Dermis microvascular lymphatic vessel endothelial cell (primary cell): ENCODE measurements at places on chromosomes 5 and 9. TPM values are rescaled to one million over a fixed set of nuclear protein-coding genes. Genes with fewer than 3 reads are reported as not detected.

The TRIM52 gene
- 3.3 and 5.8 TPM in 2 replicates for total RNA-seq

The C5 gene
- total RNA-seq: 1.5 and 1.6 TPM in 2 replicates

The EGFL7 gene
- 330 and 460 TPM in 2 replicates for total RNA-seq

The SH3RF2 gene
- total RNA-seq: 0.13 TPM in 1 of 2 replicates, not detected in the other

The MAPKAP1 gene
- total RNA-seq: 44.9 and 55.9 TPM in 2 replicates

The SAXO1 gene
- not detected in 2 replicates for total RNA-seq

DNA sequence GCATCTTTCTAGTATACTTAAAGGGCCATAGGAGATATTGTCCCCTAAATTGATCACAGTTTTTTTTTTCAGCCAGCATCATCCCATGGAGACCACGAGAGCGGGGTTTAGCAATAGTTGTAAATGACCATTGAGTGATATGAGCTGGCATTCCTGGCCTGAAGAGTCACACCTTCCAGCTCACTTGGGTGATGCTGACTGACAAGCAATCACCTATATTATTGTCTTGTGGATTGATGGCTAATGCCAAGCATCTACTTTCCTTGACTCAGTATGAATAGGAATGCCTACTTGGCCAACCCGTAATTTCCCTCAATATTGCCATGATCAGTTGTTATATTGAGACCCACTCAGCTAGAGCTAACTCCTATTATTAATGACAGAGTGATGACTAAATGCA lies 70.5 kb downstream of the ADAMTSL1 start:
- no peak for DNase-seq

DNA sequence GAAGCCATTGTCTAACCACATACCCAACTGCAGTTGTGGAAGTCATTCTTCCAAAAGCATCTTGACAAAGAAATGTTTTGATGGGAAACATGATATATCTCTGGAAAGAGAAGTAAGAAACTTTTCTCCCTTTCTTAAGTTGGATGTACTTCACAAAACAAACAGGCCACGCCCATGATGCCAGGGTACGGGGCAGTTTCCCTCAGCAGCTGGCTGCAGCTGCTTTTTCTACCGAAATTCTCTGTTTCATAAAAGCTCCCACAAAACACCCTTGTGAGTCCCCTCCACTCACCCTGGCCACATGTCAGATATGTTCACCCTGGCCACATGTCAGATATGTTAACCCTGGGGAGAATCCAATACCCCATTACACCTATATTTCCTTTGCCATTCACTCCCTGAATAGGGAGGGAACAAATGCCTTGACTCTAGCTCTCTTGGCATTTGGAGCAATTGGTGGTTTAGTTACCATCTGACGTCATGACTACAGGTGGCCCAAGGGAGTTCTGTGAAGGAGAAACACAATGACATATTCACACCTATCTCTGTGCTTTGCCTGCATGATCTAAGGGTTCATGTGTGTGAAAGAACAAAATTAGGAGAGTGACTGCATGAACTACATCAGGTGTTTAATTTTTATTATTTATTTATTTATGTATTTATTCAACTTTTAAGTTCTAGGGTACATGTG lies 103.0 kb downstream of the AOPEP start:
- DNase-seq: no peak

DNA sequence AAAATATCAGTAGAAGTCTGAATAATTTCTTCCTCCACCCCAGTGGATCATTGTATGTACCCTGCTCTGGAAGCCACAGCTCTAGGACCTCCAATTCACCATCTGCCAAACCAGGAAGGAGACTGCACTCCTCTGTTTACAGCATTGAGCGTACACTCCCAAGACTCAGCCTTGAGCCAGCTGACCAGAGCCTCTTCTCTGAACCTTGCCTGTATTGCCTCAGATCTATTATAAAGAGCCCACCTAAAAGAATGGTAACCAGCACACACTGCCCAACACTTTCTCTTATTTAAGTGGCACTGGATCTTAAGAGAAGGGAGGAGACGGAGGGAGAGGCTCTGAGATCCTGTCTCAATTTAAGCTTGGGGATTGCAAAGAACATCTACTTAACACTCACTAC lies 217.8 kb upstream of the RASEF start:
- peak; percentile 16 for DNase-seq

DNA sequence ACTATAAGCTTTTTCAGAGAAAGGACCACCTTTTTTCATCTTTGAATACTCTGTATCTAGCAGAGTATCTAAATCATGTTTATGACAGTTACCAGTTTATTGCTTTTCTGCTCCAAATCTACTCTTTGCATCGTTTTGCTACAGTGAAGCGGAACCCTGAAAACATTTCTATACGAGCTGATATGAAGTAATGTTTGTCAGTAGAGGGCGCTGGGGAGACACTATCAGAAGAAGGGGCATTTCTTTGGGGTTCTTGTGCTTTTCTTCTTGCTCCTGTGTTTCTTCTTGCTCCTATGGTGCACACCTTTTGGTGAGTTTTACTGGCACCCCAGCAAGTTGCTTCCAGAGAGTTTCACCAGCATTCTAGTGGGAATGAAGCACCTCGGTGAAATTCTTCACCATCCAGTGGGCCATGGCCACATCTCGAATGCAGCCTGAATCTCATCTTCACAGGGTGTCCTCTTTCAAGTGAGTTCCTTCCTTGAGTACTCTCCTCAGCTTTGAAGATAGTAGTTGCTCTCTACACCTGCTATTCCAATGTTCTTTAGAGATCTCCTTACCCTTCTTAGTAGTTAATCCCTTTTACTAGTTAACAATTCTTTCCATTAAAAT lies 98.4 kb downstream of the FGF1 start:
- DNase-seq: peak; percentile 66

GRCh38 chr5:95861221-95861863 lies 38.8 kb upstream of the GLRX start:
- peak; percentile 88 for DNase-seq

DNA sequence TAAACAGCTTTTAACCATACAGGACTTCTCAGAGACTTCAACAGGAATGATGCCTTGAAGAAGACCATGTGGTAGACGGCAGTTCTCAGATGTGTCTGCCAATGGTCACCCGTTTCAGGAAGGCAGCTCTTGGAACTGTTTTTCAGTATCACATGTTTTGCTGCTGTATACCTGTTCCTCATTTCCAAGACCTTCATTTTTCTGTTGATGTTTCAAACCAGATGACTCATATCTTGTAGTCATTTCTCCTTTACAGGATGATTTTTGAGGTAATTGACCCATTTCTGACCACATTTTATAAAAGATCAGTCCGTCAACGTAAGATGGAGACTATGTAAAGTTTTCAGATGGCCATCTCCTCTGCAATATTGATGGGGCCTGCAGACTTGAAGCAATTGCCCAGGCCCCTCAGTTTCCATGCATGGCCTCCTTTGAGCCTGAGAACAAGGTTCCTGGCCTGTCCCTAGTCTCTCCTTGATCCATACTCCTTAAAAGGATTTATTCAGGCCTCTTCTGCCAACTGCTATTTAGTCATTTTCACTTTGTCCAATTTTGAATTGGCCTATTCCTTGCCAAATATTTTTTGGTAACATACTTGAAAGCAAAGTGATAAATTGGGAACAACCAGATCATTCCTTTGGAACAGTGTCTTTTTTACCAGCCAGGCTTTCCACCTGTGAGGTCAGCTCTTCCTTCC lies 128.6 kb downstream of the PDZD2 start:
- no peak for DNase-seq

DNA sequence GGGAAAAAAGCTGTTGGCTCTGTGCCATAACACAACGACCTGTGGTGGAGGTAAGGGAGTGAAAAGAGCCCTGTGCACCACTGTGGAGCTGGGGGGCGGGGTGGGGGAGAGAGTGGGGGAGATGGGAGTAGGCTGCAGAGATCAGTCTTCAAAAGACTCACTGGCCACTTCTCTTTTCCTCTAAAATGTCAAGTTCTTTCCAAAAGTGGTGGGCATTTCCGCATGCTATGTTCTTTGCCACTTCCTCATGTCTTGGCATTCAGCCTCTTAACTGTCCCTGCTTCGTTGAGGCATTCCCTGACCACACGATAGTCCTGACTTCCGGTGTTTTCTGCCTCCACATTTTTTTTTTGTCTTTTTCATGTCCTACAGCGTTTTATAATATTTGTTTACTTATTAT lies 2.4 kb upstream of the PPP2R2B start:
- DNase-seq: no peak

- no peak for DNase-seq
These were observed 9.9 kb upstream of the GRHPR start for GRCh38 chr9:37412431-37413151.

DNA sequence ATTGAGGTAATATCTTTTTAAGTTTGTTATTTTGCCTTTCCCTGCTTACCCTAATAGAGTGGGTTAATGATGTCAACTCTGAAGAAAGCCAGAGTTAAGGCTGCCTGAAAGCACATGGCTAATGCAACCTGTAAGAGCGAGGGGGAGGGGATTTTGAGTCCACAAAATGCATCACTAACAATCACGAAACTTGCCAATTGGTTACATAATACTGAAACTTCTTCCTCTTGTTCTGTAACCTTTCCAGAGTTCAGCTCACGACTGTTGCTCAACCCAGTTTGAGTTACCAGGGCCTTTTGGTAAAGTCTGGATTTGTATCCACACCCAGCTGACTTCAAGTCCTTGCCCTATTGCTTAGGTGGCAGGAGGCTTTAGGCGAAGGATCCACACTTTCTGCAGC lies 308.8 kb downstream of the EFNA5 start:
- DNase-seq: peak; percentile 33
